Osteocyte (in vitro differentiated cells): ENCODE measurements at places on chromosomes 1 and 21. TPM values are rescaled to one million over a fixed set of nuclear protein-coding genes. Genes with fewer than 3 reads are reported as not detected.

MTMR11 gene
- 13.5 and 14.8 TPM in 2 replicates for total RNA-seq

OPTC gene
- not detected in 2 replicates for total RNA-seq

CD1D gene
- total RNA-seq = not detected in 2 replicates

RGS13 gene
- total RNA-seq = not detected in 2 replicates

GRCh38 chr1:112840631-112841624, 115.1 kb downstream of the SLC16A1 start:
- no peak for DNase-seq
- H3K27ac ChIP-seq = no peak overlapping the region
- no peaks in the 10 kb centered on the region for H3K36me3 ChIP-seq
- H3K27me3 ChIP-seq = peaks cover 5% of the 10 kb centered on the region
- no peaks in the 10 kb centered on the region for H3K4me1 ChIP-seq

DNA sequence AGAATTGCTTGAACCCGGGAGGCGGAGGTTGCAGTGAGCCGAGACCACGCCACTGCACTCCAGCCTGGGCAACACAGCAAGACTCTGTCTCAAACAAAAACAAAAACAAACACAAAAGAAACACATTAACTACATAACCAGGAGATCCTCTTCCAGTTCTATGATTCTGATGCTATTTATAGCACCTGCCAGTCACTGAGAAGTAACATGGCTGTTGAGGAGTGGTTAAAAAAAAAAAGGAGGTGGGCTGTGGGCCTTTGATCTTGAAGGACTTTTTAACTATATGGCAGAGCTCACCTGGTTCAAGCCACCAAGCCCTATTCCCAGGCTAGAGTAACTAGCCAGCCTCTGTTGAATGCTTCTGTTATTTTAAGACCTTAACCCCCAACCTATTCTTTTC, 148.8 kb downstream of the ZBTB18 start:
- H3K27ac ChIP-seq = no peak overlapping the region
- DNase-seq = no peak
- no peaks in the 10 kb centered on the region for H3K36me3 ChIP-seq
- no peaks in the 10 kb centered on the region for H3K4me1 ChIP-seq
- H3K4me3 ChIP-seq = no peak overlapping the region

DNA sequence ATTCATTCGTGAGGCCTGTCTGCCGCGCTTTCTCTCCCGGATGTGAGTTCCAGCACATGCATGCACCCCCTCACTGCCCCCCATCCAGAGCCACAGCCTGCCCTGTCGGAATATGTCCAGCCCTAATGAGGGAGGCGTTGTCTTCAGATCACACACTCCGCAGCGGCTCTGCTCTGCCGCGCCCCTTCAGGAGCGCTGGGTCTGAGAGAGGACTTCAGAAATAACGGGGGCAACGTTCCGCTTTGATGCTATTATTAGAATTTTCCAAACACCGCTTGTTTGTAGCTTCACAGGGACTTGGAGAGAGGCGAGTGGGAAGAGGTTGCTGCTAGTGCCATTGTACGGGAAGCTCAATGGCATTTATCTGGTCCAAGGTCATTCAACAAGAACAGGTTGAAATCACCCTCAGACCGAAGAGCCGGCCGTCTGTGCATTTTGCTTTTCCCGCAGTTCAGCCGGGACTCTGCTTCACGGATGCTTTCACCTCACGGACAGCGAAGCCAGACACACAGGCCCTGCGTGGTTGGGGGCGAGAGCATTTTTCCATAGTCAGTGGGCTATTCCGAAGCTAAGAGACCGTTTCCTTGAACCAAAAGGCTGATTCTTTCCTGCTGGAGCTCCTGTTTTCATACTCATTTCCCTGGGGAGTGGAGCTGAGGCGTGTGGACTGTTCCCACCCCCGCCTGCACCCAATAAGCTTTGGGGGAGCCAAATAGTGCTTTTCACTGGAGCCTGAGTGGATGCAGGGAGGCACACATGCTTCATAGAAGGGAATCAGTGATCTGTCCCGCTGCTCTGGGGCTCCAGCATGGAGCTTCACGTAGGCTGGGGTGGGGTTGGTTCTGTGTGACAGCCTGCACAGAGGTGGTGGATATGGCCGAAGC, 69.7 kb downstream of the GALNT2 start:
- no peak for DNase-seq
- peaks cover 74% of the 10 kb centered on the region for H3K4me1 ChIP-seq
- peak overlapping the region; percentile 26 for H3K4me3 ChIP-seq
- H3K27ac ChIP-seq = peak overlapping the region; percentile 66
- no peaks in the 10 kb centered on the region for H3K27me3 ChIP-seq
- no peaks in the 10 kb centered on the region for H3K36me3 ChIP-seq

DNA sequence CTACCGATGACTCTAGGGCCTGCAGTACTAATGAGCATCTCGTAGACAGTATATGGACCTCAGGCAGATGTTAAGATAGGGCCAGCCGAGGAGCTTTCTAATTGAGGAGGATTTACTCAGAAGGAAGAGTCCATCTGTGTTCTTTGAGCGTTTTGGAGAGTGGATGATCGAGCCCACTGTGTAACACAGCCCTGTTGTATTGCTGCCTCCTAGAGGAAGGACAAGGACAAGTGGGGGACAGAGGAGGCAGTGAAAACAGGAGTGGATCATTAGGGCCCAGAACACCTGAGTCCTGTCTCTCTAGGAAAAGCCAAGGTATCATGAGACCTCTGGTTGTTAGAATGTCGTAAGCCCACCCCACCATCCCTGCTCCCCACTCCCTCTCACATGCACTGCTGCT, 62.9 kb downstream of the TBX19 start:
- H3K4me3 ChIP-seq = no peak overlapping the region
- peak overlapping the region; percentile 54 for H3K27ac ChIP-seq
- no peaks in the 10 kb centered on the region for H3K27me3 ChIP-seq
- peaks cover 37% of the 10 kb centered on the region for H3K4me1 ChIP-seq
- DNase-seq = no peak

- no peak overlapping the region for H3K27ac ChIP-seq
- DNase-seq = no peak
- H3K4me1 ChIP-seq = peaks cover 29% of the 10 kb centered on the region
- no peak overlapping the region for H3K4me3 ChIP-seq
- no peaks in the 10 kb centered on the region for H3K27me3 ChIP-seq
Observed at GRCh38 chr1:171738911-171739310, 3.0 kb downstream of the VAMP4 start.

DNA sequence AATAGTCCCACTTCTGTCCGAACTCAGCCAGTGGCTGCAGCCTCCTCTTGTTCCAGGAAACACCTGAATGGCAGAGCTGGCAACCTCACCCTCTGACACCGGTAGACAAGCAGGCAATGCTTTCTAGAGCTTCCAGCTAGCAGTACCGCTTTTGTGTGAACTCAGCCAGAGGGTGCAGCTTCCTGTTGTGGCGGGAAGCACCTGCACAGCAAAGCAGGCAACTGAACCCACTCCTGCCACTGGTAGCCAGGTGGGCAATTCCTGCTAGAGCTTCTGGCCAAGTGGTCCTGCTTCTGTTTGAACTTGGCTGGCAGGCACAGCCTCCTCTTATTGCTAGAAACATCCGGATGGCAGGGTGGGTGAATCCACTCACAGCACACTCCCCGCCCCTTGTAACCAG, 40.1 kb upstream of the TMPRSS15 start:
- peaks cover 2% of the 10 kb centered on the region for H3K27me3 ChIP-seq
- no peak overlapping the region for H3K4me3 ChIP-seq
- peaks cover 3% of the 10 kb centered on the region for H3K36me3 ChIP-seq
- no peaks in the 10 kb centered on the region for H3K4me1 ChIP-seq
- no peak overlapping the region for H3K27ac ChIP-seq

- peaks cover 37% of the 10 kb centered on the region for H3K27me3 ChIP-seq
- no peak overlapping the region for H3K27ac ChIP-seq
- peaks cover 6% of the 10 kb centered on the region for H3K4me1 ChIP-seq
- H3K36me3 ChIP-seq = peaks cover 3% of the 10 kb centered on the region
- DNase-seq = no peak
Observed at GRCh38 chr21:42248241-42248640, 29.3 kb downstream of the ABCG1 start.
